Central memory CD8-positive, alpha-beta T cell (primary cell): ENCODE measurements at places on chromosomes 7 and 10.
A peak's percentile ranks its signal among the peaks of the same experiment; 100 is the strongest.

GRCh38 chr7:35695473-35695850 lies 527 bp upstream of the HERPUD2 start:
- H3K27me3 ChIP-seq, result no peaks in the 10 kb centered on the region
- peaks cover 28% of the 10 kb centered on the region for H3K36me3 ChIP-seq
- peaks cover 58% of the 10 kb centered on the region for H3K4me1 ChIP-seq
- H3K4me3 ChIP-seq, result peak overlapping the region; percentile 86

DNA sequence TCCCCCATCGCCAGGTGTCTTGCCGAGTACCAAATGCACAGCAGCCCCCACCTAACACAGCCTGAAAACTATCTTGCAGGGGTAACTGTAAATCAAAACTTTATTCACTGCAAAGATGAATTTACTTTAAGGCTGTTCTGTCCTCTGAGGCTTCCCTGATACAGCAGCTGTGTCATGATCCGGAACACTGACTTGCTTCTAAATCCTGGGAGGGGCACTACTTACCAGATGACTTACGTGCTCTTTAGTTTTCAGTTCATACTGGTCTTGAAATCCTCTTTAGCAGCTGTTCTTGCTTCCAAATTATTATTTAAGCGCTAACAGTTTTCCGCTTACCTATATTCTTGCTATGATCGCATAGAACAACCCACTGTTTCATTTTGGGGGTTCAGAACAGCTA lies 4.9 kb downstream of the DYNC1I1 start:
- peaks cover 28% of the 10 kb centered on the region for H3K27me3 ChIP-seq
- no peak overlapping the region for H3K4me3 ChIP-seq
- no peaks in the 10 kb centered on the region for H3K4me1 ChIP-seq
- H3K27ac ChIP-seq, result no peak overlapping the region

DNA sequence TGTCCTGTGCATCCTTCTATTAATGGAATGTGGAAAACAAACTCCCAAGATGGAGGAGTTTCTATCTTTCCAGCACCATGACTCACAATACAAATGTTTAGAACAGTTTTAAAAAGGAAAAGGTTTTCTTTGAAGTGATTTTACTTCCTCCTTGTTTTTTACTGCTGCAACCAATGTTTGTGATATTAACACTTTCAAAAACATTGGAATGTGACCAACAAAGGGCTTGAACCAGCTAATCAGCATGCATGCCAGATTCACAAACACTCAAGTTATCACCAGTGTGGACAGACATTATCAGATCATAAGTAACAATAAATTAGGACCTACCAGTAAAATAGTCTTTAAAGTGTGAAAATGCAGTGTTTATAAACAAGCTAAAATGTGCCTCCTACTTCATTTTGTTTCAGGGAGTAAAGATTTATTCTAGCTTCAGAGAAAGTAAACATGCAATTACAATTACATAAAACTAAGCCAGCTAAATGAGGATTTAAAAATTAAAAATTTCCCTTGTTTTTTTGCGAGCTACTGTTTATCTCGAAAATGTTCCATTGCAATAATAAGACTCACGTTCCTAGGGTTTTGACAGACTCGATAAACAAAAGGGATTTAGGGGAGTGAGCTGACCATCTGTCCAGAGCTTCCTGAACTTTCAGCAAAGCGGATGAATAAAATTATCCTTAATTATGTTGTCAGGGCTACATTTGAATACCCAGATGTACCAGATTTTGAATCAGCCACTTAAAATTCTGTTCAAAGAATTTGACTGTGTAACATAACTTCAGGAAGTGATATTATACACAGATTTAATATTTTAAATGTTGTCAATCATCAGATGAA lies 29.8 kb downstream of the CPVL start:
- H3K27ac ChIP-seq, result no peak overlapping the region
- H3K4me1 ChIP-seq, result peaks cover 10% of the 10 kb centered on the region
- no peak overlapping the region for H3K4me3 ChIP-seq
- no peak for DNase-seq
- H3K36me3 ChIP-seq, result no peaks in the 10 kb centered on the region

- no peak overlapping the region for H3K4me3 ChIP-seq
- no peak overlapping the region for H3K27ac ChIP-seq
- H3K36me3 ChIP-seq, result peaks cover 3% of the 10 kb centered on the region
- no peaks in the 10 kb centered on the region for H3K4me1 ChIP-seq
- DNase-seq, result no peak
Observed at GRCh38 chr7:76225379-76225778, 23.7 kb downstream of the SRRM3 start.

- DNase-seq, result no peak
- no peaks in the 10 kb centered on the region for H3K36me3 ChIP-seq
- H3K27me3 ChIP-seq, result no peaks in the 10 kb centered on the region
Observed at GRCh38 chr7:111049971-111050680, 40.8 kb upstream of the LRRN3 start.

DNA sequence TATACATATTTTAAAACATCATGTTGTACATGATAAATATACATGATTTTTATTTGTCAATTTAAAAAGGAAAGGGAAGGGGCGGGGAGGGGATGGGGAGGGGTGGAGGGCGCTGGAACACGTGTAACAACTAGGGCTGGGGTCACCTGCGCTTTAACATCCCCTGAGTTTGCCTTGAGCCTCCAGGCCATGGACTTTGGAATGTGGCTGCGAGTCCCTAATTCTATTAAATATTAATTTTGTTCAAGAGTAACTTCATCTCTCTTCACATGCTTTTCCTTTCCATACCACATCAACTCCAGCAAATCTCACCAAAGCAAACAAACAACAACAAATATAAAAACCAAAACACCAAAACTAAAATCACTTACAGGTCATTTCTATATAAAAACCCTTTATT lies 10.6 kb downstream of the IFIT5 start:
- H3K27me3 ChIP-seq, result peaks cover 8% of the 10 kb centered on the region
- peaks cover 8% of the 10 kb centered on the region for H3K36me3 ChIP-seq
- DNase-seq, result no peak
- H3K4me1 ChIP-seq, result no peaks in the 10 kb centered on the region
- H3K27ac ChIP-seq, result no peak overlapping the region
